ENCODE measurements at places on chromosomes 6 and 20.

GRCh38 chr6:76866091-76866915 is 597.0 kb downstream of the HTR1B start:
- no peak for DNase-seq

DNA sequence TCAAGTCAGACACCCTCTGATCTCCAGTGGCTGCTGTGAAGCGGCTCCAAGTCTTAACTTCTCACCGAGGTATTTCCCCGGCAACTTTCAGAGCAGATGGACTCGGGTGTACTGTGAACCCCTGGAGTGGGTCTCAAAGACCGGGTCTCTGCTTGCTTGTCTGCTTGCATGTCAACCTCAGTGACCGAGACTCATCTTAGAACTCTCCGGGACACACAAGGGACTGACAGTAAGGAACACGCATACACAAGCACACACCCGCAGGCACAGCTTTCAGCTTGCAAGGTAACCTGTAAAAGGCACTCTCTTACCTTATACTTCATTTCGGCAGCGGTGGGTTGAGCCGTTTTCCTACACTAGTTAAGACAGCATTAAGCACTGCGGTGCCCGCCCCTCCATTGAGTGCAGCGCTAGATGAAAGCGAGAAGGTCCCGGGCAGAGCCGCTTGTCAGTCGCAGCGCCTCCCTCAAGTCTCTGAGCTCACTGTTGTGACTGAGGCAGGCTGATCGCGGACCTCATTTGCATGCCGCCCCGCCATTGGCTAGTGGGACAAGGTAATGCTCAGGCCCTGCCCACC is at the start of gene NEDD9:
Gene NEDD9 (minus strand): TSS at position 476 of the 577 bp plus-strand sequence. CDS start 153 bp downstream, at position 323.
- peak; percentile 87 for DNase-seq

DNA sequence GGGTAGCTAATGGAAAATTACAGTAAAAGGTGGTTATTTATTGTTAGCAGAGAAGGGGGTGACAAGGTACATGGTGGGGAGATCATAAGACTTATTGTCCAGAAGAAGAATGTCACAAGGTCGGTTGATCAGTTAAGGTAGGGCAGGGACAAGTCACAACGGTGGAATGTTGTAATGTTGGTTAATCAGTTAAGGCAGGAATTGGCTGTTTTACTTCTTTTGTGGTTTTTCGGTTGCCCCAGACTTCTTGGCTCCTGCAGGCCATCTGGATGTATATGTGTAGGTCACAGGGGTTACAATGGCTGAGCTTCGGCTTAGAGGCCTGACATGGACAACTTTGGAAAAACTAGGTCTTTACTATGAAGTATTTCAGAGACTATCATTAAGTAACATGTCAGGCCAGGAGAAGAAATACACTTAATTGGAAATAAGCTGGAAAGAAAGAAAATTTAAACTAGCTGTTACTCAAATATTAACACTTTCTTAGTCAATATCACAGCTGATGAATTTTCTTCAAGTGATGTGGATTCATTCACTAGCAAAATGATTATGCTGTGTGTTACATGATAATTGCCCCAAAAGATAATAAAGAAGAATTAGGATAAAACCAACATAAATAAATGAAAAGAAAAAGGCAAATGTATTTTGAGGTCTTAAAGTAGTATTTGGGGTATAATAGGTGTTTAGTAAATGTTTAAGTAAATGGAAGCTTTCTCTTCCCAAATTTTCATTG is 4.4 kb downstream of the AIG1 start:
- DNase-seq: no peak

DNA sequence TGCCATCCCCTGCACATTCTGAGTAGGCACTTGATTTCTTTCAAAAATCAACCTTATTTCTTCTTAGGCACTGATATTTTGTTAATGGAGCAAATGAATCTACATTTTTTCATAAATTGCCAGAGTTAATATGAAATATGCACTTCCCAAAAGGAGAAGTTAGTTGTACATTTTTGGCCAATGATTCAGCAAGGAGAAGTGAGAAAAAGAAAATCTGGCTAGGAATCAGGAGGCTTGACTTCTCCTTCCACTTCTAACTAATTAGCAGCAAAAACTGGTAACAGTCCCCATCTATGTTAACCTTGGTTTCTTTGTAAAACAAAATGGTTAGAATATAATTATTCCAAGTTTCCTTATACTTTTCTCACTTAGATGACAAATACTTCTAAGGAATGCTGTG is 7.0 kb upstream of the DSE start:
- DNase-seq: no peak

DNA sequence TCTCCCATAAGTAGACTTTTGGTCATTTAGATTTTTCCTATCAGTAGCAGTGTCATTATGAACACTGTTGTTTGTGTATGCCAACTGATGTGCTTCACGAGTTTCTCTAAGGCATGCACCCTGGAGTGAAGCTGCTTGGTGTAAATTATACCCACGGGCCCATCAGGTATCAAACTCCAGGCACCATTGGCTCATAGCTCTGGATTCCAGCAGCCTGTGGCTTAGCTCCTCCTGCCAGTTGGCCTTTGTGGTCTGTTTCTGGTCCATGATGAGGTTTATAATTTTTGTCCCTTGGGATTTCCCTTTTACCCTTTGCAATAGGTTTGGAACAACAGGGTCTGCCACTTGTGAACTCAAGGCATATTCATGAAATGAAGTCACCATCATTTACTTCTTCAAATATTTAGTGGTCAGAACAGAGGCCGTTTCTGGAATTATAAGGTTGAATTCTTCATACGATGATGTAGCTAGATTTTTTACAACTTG is 350.5 kb downstream of the PRL start:
- DNase-seq: no peak

- DNase-seq: no peak
These were observed 5.9 kb downstream of the TMEM63B start for GRCh38 chr6:44133003-44133931.

- no peak for DNase-seq
These were observed 243.1 kb upstream of the RAB32 start for GRCh38 chr6:146300521-146300920.

- no peak for DNase-seq
These were observed 298.4 kb downstream of the BCKDHB start for GRCh38 chr6:80404889-80405288.

DNA sequence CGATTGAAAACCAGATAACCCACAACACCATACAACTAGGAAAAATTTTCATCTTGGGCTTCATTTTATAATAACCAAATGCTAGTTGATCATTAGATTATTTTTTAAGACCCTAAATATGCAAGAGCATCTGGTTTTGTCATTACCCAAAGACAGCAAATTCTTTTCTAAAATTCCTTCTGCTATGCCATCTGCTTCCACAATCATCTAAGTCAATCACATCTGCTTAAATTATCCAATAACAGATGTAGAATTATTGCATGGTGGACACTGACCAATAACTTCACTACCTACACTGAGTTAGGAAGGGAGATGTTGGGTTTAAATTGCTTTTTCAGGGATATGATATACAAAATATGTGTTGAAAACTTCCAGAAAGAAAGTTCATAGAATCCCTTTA is 41.9 kb downstream of the PKHD1 start:
- no peak for DNase-seq

DNA sequence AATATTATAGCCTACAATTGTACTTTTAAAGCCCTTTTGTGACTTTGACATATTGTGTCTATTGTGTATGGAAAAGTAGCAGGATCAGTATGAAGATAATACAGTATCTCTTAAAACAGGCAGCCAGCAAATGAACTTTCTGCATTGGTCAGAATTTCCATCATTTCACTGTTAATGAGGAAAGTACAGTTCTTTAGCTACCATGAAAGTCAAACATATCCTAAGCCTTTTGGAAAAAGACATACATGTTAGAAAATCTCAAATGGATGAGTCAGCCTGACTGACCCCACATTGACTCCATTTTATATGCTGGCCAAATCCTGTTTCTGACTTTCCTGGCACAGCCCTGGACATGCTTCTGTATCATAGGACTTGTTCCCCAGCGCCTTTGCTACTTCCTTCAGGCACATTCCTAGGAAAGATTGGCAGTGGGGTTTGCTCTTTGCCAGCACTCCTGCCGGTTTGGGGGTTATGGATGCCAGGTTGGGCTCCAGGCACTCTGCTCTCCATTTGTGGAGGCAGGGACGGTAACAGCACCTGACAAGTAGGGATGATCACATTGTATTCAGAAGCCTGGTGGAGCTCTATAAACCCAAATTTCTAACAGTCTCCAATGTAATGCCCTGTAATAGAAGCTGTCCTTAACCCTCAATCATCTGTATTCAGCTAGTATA is 43.7 kb downstream of the TOP1 start:
- no peak for DNase-seq

- DNase-seq: no peak
These were observed 79.7 kb upstream of the SYNDIG1 start for GRCh38 chr20:24389686-24390085.

GRCh38 chr20:50146732-50147662 is 6.5 kb downstream of the PEDS1 start:
- DNase-seq: peak; percentile 31

GRCh38 chr6:140620496-140620895 is 1246.0 kb upstream of the CITED2 start:
- no peak for DNase-seq

DNA sequence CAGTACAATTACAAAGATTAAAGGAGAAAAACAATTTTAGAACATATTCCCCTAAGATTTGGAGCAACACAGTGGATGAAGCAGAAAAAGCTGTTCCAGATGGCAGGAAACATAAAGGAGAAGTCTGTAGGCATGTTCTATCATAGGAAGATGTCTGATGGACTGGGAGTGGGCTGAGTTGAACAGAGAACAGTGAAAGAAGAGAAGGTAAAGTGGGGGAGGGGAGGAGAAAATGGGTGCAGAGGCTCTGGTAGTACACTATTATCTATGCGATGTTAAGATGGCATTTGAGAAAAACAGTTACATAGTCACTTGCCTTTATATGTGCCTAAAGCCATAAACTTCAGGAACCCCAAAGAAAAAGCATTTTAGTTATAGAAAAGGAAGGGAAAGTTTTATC is 4.2 kb upstream of the PHIP start:
- no peak for DNase-seq

DNA sequence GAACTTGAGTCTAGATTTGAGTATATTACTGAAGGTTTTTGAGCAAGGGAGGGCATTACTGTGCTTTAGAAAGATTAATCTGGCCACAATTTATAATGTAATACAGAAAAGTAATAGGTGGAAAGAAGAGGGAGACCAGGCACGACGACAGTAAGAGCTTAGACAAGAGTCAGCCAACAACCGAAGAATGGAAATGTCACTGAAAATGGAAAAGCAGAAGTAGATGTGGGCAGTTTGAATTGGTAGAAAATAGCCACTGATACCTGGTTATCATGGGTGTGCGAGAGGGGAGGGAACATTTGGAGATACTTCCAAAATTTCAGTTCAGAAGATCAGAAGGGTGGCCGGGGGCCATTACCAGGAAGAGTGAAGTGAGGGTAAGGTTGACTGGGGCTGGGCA is 339.1 kb downstream of the UTRN start:
- no peak for DNase-seq

DNA sequence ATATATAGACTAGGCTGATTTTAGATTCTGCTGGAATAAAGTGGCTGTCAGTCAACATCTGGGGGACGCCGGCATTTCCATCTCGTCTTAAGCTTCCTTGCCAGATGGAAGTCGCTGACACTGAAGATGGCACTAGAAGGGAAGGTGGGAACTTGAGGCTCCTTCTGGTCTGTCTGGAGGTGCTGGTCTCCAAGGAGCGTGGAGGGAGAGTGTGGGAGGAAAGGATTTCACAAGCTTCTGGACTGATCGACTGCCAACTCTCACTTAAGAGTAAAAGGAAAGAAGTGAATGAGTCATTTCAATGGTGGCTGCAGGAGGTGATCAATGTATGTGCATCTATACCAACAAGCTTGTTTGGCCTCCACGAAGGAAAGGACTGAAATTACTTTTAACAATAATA is 40.4 kb downstream of the DUSP22 start:
- DNase-seq: no peak

DNA sequence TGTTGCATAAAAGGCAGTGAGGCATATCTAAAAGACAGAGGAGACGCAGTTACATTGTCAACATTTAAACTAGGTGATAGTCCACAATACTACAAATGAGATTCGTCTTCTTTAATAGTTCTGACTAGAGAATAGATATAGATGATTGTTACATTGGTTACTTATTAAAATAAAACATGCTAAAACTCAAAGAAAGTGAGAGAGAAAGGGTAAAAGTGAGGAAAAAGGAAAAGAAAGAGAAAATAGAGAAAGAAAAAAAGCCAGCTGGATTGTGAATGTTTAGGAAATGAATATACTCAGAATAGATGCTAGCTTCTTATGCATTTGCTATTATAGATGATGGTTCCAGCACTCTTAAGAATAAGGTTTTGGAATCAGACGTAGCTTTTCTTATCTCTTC is 27.7 kb upstream of the FAM162B start:
- no peak for DNase-seq

DNA sequence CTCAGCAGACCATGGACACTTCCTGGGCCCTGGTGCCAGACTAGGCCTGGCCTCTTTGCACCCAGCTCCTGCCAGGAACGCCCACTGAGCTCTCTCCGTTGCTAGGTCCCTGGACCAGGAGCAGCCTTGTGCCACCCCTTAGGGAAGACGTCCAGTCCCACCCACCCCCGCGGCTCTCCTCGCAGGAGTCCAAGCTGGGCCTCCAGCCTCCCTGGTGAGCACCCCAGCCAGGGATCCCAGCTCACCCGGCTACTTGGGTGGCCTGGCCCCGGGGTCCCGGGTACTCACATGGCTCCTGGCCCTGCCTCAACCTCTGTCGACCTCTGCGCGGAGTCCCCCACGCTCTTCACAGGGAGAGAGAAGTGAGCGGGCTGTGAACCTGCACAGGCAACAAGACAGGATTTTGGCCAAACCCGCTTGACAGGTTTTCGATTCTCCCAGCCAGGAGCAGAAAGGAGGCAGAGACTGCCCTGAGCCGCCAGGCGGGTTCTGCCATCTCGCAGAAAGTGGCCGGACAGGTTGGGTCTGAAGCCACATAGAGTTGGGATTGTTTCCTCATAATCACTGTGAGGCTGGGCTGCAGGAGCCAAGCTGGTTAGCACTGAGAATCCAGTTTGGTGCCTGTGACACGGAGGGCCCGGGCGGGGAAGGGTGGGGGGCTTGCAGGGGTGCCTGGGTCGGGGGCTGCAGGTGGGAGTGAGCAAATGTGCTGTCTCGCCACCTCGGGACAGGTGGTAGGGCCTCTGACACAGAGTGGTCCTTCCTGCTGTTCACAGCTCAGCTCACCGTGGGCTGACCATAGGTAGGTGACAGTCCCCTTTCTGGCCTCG is at the start of gene RBBP8NL:
Gene RBBP8NL (minus strand): TSS at position 368 of the 830 bp plus-strand sequence. CDS start 7,892 bp downstream, outside the sequence.
- no peak for DNase-seq

- DNase-seq: no peak
These were observed 12.7 kb downstream of the IGF2R start for GRCh38 chr6:159981403-159982245.

GRCh38 chr6:82248273-82248735 is 760 bp upstream of the IBTK start:
- DNase-seq: no peak

GRCh38 chr6:99467509-99468106 is 42.5 kb upstream of the PNISR start:
- no peak for DNase-seq

DNA sequence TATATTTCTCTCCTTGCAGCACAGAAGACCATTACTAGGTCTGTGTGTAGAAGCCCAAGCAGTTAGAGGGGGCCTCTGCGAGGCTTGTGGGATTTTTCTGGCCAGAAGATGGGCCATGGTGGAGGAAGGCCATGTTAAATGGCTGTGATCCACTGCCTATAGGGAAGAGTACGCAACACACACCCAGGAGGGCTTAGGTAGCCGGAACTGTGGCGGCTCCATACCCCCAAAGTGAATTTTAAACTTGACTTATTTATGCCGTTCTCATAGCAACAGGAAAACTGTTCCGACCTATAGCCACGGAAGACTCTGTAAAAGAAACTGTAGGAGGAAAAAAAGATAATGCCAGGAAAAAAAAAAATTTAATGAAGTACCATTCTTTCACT is 69.5 kb downstream of the SLX4IP start:
- DNase-seq: no peak

- DNase-seq: no peak
These were observed 26.5 kb upstream of the SMOC2 start for GRCh38 chr6:168414336-168415097.

Data from stimulated activated CD8-positive, alpha-beta memory T cell treated with anti-CD3 and anti-CD28 coated beads, Interleukin-7, amount 100 ng/mL, for 24 hours (primary cell).